ENCODE measurements at places on chromosomes 4 and X. TPM values are rescaled to one million over a fixed set of nuclear protein-coding genes. Genes with fewer than 3 reads are reported as not detected.

GRCh38 chr4:39029752-39030694, 2.2 kb downstream of the TMEM156 start:
- H3K27me3 ChIP-seq, result no peaks in the 10 kb centered on the region
- no peaks in the 10 kb centered on the region for H3K36me3 ChIP-seq
- H3K4me1 ChIP-seq, result peaks cover 34% of the 10 kb centered on the region
- DNase-seq, result no peak
- no peak overlapping the region for H3K27ac ChIP-seq
- peak overlapping the region; percentile 0 for H3K4me3 ChIP-seq

- no peak overlapping the region for H3K4me3 ChIP-seq
- no peak for DNase-seq
- no peak overlapping the region for H3K27ac ChIP-seq
Measured at GRCh38 chr4:114287079-114287696, 307.7 kb upstream of the ARSJ start.

- H3K4me3 ChIP-seq, result no peak overlapping the region
- H3K36me3 ChIP-seq, result no peaks in the 10 kb centered on the region
- no peak for DNase-seq
- H3K27me3 ChIP-seq, result no peaks in the 10 kb centered on the region
Measured at GRCh38 chr4:157977086-157977485, 195.7 kb downstream of the GASK1B start.

The HMGB2 gene
- 47.7 TPM for total RNA-seq

The LRP2BP gene
- total RNA-seq, result 0.47 TPM

The UGT2A1 gene
- total RNA-seq, result not detected

The TAPT1 gene
- total RNA-seq, result 60.4 TPM
